Right cardiac atrium (tissue), 5 donors: ENCODE measurements at places on chromosomes 12 and 14. TPM values are rescaled to one million over a fixed set of nuclear protein-coding genes. Genes with fewer than 3 reads are reported as not detected.

DNA sequence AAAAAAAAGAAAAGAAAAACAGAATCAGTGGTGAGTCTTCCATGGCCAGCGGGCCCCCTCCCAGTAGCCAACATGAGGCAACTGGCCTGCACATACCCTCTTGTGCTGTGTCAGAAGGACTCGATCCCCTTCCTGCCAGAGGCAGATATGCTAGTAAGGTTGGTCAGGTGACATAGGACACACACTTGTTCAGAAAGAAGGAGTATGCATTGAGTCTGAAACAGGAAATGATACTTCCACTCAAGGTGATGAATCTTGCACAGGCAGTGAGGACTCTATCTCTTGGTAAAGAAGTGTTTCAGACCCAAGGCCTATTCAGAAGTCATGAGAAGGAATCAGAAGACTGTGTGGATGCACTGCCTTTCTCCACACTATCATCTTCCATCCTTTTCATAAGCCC is 269.7 kb upstream of the FAR2 start:
- DNase-seq: no peak

- DNase-seq: peak; percentile 70
Observed at GRCh38 chr14:72615451-72616121, 278.3 kb downstream of the DPF3 start.

DNA sequence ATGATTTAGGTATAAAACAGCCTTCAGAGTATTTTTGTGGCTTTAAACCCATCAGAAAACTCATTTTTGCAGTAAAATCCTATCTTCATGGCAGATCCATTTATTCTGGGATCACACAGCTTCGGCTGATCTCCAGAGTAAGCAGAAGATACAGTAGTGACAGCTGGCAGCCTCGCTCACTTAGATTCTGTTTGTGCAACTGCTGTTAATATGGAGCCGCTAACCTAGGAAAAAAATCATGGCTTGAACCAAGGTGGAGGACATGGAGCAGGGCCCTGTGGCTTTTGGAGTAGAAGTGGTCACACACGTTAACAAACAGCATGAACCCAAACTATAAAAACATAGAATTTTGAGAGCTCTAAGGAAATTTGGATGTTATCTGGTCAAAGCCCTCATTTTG is 137.2 kb upstream of the ARHGAP5 start:
- no peak for DNase-seq

LRRC74A gene
- not detected for total RNA-seq

DNA sequence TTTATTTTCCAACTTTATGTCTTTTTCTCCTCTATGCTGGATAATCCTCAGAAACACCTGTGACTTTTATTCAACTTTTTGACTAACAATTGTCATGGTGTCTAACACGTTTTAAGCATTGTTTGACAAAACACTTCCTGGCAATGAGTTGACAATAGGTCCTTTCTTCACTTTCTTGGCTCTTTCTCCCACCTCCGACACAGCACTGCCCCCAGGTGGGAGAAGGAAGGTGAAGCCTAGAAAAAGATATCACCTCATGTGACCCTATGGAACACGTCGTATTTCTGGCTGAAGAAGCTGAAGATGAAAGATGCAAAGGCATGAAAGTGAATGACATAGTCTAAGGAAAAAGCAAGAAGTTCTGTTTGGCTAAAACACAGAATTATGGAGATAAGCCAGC is 430.0 kb downstream of the ETNK1 start:
- DNase-seq: no peak

GRCh38 chr12:121580959-121581685 is at the start of gene KDM2B:
TSS of gene KDM2B (minus strand) at chr12:121581023. CDS start at chr12:121580911, 112 bp downstream.
- DNase-seq: no peak

DNA sequence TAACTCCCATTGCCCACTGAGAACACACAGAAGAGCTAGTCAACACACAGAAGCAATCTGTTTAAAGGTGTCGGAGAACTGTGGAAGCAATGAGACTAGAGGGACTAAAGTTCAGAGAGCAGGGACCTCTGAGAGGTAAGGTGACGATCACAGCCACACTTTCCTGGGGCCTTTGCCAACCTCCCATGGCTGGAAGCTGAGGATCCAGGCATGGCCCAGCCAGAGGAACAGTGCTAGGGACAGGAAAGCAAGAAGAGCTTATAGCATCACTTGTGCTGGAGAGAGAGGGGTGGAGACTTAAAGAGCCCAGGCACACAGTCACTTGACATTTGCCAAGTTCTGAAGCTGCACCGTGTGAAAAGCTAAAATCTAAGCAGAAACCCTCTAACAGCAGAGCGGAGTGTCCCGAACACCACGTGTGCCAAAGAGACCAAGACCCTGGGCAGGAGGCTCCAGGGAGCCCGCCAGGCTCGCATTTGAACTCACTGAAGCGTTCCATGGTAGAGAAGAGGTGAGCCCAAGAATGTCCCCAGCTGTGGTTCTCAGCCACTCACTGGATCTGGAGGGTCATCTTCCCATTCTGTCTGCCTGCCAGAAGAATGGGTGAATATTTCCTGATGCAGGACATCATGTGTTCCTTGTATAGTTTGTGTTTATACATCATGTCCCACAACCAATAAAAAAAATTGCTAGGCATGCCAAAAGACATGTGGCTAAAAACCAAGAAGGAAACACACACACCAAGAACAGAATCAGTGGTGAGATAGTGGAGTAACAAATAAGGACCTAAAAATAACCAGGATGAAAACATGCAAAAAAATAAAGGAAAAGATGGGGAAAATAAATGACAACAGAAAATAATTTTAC is 174.0 kb upstream of the C14orf180 start:
- no peak for DNase-seq

DNA sequence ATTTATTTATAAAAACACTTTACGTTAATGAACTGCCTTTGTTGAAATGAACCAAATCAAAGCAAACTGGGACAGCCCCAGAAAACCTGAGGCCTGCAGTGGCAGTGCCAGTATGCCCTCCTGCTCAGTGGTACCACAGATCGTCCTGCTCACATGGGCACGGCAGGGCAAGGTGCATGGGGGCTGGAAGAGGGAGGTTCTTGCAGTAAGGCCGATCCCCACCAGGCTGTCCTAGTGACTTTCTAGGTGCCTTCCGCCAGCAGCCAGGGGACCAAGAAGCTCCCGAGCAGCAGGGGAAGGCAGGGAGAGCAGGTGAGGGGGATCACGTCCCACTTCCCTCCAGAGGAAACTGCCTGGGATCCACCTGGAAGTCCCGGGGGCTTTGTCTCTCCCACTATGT is 63.9 kb downstream of the TESC start:
- DNase-seq: peak; percentile 49

DNA sequence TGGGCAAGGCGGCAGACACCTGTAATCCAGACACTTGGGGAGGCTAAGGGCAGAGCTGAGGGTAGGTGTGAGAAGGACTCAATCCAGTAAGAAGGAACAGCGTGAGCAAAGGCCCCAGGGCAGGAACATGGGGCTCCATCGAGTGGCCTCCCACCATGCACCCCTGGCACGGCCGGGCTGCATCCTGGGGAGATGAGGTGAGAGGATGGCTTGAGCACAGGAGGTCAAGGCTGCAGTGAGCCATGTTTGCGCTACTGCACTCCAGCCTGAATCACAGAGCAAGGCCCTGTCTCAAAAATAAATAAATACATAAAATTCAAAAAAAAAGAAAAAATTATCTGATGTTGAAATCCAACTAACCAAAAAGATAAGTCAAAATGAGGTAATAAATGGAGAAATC is 58.5 kb downstream of the ARL6IP4 start:
- no peak for DNase-seq

MANSC1 gene
- total RNA-seq: 14.6 TPM

PTCSC3 gene
- not detected for total RNA-seq

DNA sequence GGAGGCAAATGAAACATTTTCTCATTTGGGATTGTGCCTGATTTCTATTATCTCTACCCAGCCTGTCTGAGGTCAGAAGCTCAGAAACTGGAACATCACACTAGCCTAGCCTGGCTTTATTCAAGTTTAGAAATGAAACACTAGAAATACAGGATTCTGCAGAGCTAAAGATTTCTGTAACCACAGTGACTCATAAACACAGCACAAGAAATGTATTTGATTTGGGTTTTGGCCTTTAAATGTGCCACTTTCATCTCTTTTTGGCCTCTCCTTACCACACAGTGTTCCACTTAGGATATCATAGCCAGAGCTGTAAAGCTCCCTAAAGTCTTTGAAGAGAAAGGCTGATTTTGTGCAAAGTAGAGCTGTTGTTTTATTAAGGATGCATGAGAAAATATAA is 307.5 kb downstream of the EMP1 start:
- DNase-seq: no peak

DNA sequence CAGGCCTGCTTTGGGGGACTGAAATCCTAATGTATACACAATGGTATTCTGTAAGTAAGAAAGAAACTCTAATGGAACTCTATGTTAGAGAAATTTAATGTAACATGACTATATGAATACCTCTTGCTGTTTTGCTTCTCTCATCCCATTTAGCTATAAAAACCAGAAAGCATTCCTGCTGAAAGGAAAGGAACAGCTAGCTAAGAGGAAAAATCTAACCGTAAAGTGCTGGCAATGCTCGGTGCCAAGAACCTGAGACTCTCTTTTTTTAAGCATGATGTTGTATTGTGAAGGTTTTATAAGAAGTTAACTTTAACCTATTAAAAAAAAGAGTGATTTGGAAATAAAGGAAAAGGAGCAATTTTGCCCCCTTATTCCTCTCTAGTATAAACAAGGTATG is 75.6 kb upstream of the DACT1 start:
- no peak for DNase-seq

DNA sequence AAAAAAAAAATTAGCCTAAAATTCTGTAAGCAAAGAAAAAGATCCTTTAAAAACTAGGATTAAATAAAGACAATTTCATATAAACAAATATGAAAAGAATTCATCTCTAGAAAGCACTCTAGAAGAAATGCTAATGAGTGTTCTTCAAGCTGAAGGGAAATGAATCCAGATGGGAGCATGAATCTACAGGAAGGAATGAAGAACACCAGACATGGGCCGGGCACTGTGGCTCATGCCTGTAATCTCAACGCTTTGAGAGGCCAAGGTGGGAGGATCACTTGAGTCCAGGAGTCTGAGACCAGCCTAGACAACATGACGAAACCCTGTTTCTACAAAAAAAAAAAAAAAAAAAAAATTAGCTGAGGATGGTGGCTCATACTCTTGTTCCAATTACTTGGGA is 297.2 kb downstream of the FBXL14 start:
- DNase-seq: no peak

- no peak for DNase-seq
Observed at GRCh38 chr14:71166180-71166837, 259.1 kb downstream of the PCNX1 start.

GRCh38 chr12:124630791-124631313 is 63.4 kb upstream of the NCOR2 start:
- no peak for DNase-seq

MAP3K9 gene
- 2.4 TPM for total RNA-seq

DNA sequence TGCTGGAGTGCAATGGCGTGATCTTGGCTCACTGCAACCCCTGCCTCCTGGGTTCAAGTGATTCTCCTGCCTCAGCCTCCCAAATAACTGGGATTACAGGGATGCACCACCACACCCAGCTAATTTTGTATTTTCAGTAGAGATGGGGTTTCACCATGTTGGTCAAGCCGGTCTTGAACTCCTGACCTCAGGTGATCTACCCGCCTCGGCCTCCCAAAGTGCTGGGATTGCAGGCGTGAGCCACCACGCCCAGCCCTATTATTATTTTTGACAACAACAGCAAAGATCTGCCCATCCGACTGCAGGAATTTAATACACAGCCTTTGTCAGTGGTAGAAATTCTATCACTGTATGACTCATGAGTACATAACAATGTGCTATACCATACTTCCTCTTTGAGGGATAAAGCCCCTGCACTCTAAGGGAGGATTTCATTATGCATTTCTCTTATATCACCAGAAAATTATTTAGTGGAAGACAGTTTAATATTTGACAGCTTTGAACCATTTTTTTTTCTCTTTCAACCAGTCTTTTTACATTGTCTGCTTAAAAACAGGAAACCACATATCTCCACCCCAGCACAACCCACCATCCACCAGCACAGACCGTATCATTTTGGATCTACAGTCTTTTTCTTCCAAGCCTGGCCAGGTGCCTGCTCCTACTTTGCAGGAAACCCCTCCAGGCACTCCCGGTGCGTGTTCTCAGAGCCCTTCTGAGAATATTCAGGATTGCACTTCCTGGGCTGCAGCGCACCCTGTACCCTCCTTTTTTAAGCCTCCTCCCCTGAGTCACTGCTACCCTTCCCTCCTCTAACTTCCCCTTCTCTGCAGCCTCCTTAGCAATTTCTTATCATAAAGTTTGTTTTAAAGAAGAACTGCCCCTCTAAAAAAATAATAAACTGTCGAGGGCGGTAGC is 594 bp downstream of the ARHGDIB start:
- DNase-seq: peak; percentile 66

KLHL42 gene
- total RNA-seq: 7.4 TPM

DNA sequence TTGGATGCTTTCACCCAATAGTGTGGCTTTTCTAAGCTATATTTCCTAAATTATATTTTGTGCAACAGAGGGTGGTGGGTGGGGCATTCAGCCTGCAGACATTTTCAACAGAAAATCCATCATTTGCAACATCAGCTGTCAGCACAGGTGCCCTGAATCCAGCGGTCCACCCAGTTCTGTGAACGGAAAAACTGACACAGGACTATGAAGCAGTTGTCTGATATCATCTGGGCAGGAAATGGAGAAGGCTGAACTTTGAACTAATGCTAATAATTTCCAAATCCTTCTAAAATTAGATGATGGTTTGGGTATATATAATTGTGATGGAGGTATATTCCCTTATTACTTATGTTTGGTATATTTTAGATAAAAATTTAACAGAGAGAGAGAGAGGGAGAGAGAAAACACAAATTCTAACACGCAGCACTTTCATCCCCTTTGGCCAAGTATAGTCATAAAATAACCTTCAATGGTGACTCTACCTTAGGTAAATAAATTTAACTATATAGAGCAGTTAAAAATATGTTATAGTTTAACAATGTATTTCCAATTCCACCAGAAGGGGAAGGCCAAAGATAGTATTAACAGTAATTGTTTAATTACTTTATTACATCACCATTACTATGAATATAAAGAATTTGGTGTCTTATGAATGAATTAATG is 58.3 kb upstream of the PTPRB start:
- no peak for DNase-seq
